ENCODE measurements at places on chromosomes 3 and 15.

- DNase-seq: no peak
Measured at GRCh38 chr15:88992216-88992615, 79.0 kb upstream of the MFGE8 start.

- no peak for DNase-seq
Measured at GRCh38 chr3:133367403-133367802, 32.5 kb upstream of the BFSP2 start.

DNA sequence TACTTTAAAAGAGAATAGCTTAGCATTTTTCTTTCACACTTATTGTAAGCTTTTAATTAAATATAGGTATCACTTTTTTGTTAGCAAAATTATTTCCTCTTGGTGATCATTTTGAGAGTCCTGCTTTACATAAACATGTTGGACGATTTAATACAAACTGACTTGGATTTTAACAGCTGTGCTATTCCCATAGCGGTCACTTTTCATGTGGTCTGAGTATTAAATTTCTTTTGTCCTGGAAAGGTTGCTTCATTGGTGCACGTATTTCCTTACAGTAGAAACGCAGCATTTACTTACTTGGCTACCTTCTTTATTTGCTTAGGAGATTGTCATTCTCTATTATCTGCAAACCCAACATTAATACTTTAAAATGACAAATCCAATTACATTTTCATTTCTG, 109.4 kb downstream of the ATG7 start:
- DNase-seq: no peak

DNA sequence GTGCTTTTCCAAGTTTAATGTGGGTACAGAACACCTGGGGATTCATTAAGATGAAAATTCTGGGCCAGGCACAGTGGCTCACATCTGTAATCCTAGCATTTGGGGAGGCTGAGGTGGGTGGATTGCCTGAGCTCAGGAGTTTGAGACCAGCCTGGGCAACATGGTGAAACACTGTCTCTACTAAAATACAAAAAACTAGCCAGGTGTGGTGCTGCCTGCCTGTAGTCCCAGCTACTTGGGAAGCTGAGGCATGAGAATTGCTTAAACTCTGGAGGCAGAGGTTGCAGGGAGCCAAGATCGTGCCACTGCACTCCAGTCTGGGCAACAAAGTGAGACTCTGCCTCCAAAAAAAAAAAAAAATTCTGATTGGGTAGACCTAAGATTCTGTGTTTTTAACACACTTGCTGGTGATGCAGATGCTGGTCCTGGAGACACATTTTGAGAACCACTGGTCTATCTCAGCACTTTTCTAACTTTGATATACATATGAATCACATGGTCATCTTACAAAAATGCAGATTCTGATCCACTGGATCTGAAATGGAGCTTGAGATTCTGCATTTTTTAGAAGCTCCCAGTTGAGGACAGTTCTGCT, 223.8 kb upstream of the SATB1 start:
- no peak for DNase-seq

DNA sequence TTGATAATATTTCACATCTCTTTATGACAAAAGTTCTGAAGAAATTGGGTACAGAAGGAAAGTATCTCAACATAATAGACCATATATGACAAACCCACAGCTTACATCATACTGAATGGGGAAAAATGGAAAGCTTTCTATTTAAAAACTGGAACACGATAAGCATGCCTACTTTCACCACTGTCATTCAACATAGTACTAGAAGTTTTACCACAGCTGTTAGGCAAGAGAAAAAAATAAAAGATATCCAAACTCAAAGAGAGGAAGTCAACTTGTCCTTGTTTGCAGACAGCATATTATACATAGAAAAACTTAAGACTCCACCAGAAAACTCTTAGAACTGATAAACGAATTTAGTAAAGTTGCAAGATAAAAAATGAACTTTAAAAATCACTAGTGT, 40.3 kb downstream of the COPS2 start:
- DNase-seq: no peak

DNA sequence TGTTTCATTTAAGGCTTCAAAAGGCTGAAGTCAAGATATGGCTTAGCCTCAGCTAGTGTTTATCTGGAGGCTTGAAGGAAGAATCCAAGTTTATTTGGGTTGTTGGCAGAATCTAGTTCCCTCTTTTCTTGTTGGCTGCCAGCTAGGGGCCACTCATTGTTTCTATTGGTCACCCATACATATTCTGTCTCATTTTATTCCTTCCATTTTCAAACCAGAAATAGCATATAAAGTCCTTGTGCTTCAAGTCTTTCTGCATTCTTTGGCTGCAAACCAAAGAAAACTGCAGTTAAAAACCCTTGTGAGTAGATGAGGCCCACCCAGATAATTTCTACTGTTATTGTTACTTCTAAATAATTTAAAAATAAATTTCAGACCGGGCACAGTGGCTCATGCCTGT, 301.7 kb downstream of the OXSM start:
- no peak for DNase-seq

GRCh38 chr3:187698499-187699399, 3.6 kb downstream of the RTP2 start:
- no peak for DNase-seq

- no peak for DNase-seq
Measured at GRCh38 chr15:81264072-81264857, 59.7 kb downstream of the STARD5 start.

DNA sequence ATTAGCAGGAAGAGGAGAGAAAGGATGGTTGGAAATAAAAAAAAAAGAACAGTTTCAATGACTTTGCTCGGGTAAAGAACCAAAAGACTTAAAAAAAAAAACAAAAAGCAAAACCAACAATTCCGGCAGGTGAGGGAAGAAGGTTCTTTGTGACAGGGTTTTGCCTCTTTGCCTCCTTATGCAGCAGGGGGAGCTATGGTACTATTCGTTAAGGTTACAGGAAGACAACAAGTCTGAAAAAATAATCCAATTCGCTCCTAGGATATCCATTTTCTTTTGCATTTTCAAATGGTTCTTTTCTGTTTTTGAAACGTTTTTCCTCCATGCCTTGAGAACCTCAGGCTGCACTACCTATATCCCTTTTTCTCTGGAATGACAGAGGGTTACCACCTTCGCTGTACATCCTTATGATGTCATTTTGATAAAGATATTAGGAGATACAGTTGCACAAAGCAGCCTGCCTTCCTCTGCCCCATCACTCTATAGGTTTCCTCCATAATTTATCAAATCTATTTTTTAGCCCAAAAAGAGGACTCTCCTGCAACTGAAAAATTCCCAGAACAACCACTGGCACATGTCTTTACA, 55.0 kb downstream of the CFAP20DC start:
- DNase-seq: no peak

DNA sequence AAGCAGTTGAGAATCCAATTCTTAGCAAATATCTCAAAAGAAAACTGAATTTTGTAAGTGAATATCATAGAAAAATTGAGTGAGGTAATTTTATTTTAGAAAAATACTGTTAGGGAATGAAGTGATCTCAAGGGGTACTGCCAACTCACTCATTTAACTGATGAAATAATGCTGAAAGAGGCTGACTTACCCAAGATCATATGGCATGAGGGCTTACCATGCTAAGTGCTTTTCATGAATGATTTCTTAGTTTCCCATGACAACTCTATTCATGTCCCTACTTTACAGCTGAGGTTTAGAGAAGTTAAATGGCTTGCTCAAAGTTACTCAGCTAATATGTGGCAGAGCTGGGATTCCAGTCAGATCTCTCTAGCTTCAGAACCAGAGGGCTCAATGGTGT, 30.6 kb downstream of the CCDC14 start:
- DNase-seq: no peak

- DNase-seq: no peak
Measured at GRCh38 chr3:98811048-98811447, 47.9 kb downstream of the ST3GAL6 start.

DNA sequence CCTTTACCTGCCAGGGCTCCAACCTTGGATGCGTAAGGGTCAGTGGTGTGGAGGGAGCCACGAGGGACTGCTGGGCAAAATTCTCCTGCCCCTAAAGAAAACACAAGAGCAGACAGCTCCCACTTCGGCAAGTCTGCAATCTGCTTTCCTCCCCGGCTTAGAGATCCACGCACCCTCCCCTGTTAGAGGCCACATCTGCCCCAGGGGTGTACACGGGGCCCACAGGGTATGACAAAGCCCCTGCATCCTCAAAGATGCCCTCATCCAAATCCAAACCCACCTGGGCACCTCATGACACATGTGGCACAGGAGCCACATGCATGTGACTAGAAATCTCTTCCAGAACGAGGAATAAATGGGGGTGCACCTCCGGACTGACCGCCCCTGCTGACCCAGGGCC, 25.5 kb downstream of the ZXDC start:
- DNase-seq: no peak

- DNase-seq: no peak
Measured at GRCh38 chr3:11328196-11328945, 56.2 kb downstream of the ATG7 start.

DNA sequence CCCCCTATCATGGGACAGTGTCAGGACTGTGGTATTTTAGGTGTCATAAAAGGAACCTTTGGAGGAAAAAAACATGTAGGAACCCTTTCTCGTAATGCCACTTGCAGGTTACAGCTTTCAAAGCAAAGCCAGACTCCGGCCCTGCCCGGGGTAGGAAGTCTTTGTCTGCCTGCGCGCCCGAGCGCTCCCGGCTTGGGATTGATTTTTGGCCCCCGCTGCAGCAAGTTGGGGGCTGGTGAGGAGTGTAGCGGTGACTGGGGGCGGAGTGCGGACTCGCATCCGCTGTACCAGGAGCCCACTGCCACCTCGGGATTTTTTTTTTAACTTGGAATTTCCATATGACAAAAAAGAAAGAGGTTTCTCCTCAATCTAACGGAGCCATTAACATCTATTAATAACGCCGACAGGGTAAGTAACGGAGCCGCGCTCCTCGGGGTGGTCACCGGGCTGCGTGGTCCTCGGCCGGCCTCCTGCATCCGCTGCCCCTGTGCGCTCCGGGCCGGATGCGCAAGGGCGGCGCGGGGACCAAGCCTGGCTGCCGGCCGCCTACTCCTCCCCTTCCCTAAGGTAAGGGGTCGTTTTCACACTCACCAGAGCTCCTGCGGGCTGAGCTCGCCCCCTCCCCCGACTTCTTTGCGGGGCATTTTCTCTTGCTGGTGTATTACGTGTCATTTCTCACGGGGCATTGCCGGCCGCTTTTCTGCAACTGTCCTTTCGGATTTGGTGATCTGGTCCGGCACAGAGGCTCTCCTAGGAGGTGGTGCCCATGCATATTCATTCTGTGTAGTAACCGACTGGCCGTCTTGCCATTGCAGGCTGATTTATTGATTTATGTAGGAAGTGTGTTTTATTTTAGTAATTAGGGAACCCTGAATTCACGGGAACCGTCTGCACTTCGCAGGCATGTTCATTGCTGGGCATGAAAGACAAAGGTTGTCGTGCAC, 219.8 kb upstream of the TOPAZ1 start:
- DNase-seq: no peak

GRCh38 chr3:94070341-94070911, 7.6 kb downstream of the NSUN3 start:
- no peak for DNase-seq

DNA sequence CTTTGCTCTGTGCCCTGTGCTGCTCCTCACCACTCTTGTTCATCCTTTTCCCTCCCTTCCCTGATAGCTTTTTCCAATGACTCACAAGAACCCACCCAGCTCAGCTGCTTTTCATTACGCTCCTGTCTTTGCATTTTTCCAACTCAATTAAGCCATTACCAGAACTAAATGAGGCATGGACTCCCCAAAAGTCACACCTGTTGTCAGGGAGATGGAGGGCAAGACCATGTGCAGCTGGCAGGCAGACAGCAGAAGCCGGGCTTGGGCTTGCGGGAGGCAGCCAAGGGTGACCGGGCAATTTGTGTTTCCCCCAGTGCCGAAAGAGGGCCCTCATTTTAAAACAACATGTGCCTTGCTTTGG, 64.3 kb downstream of the CASR start:
- DNase-seq: no peak

DNA sequence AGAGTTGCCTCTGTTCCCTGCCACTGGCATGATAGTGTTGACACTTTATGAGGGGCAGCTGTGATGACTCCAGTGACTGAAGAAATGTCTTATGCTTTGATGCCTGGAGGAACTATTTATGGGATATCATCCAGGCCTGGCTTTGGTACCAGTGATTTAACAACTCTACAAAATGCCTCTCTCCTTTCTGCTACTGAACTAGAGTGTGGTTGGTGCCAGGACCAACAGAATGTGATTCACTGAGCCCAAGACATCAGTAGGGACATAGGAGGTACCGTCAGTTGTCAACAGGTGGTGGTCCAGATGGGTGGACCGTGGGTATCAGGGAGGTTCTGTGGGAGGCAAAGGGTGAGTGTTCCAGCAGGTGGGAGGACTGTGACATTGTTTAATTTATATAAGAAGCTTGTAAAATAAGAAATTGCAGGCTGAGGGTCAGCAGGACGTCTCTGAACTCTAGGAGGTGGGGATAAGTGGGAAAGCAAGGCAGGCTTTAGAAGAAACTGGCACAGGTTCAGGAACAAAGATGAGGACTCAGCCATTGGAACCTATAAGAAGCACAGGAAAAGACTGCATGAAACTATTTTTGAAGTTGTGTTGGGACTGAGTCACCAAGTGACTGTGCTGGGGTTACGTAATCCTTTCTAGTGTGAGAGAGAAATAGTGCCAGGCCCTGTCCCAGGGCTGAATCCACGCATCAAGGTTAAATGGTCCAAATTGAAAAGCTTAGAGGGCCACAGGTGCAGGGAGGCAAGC, 28.5 kb upstream of the SLC7A14 start:
- DNase-seq: no peak

DNA sequence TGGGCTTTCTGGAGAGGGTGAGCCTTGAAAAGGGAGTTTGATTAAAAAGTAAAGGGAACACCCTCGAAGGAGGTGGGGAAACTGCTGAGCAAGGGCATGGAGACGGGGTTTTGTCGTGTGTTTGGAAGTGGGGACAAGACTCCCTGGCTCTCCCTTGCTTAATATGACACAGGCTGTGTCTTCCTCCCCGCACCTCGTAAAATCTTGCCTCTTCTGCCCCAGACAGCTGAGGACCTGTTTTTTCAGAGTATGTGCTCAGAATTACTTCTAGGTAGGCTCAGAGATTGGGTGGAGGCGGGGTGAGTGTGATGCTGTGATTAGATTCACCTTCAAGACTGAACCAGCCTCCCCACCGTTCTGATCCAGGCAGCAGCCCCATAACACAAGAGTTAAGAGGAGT, 244.4 kb upstream of the TLE3 start:
- DNase-seq: no peak

DNA sequence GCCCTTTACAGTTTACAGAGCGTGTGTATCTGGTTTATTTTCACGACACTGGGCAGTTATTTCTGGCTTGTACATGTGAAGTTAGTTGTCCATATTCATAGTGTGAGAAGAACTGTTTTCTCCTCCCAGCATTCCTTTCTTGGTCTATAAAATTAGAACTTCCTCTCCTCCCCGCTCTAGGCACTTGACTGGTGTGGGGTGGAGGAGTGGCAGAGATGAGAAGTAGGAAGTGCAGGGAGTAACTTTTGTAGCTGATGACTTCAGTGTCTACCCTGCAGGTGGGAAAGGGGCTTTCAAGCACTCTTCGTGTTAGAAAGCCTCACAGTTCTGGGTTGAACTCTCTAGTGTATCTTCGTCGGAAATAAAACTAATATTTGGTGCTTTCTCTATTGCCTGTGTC, 13.4 kb downstream of the APOD start:
- DNase-seq: no peak

- no peak for DNase-seq
Measured at GRCh38 chr3:46408853-46409252, 1.8 kb downstream of the CCRL2 start.

Measured in Right ventricle myocardium superior (tissue), 1 donor.